ENCODE measurements at places on chromosomes 6 and 20.

- no peak for DNase-seq
These were observed 128.0 kb downstream of the DLL1 start for GRCh38 chr6:170162775-170163404.

- no peak for DNase-seq
These were observed 262.3 kb downstream of the CDH4 start for GRCh38 chr20:61514396-61514795.

- DNase-seq: peak; percentile 25
These were observed 33.2 kb upstream of the MYB start for GRCh38 chr6:135147637-135148592.

- no peak for DNase-seq
These were observed 144.9 kb downstream of the LPA start for GRCh38 chr6:160519133-160519532.

GRCh38 chr6:166587631-166588413 is 1.3 kb upstream of the RAMACL start:
- DNase-seq: no peak

DNA sequence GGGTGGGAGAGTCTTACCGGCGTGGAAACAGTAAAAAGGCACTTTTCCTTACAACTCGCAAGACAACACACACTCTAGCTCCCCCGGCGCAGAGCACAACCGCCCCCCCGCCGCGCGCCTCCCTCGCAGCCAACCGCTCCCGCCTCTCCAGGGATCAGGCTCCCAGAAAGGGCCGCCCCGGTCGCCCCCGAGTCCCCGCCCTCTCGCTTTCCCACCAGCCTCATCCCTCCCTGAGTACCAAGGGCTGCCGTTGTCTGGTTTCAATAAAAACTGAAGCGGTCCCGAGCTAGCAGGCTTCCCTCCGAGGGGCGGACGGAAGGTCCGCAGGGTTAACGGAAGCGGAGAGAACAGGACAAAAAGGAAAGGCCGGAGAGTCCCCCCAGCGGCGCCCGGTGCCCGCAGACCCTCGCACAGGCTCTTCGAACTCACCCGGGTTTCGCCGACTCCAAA is 804 bp downstream of the ELOVL5 start:
- DNase-seq: peak; percentile 81

DNA sequence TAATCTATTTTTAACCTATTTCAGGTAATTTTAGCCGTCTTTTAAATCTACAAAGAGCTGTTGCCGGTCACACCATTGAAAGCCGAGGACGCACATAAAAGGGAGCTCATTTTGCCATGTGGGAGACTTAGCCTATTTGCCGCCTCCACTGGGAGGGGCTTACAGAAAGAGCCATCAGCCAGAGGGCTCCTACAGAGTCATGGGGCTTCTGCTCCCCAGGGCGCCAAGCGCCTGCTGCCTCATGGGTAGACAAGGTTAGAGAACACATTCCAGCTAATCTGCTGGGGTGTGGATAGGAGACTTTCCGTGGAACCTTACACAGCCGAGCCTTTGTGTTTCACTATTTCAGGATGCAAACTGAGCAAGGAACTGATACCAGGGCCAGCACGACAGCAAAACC is 12.6 kb downstream of the PCMTD2 start:
- DNase-seq: no peak

- DNase-seq: peak; percentile 92
These were observed 2695.0 kb upstream of the DEFB115 start for GRCh38 chr20:28562510-28562898.

GRCh38 chr6:103215847-103216246 is 1643.9 kb downstream of the HACE1 start:
- DNase-seq: no peak

- peak; percentile 46 for DNase-seq
These were observed 200.1 kb downstream of the CLIC5 start for GRCh38 chr6:45815466-45816125.

DNA sequence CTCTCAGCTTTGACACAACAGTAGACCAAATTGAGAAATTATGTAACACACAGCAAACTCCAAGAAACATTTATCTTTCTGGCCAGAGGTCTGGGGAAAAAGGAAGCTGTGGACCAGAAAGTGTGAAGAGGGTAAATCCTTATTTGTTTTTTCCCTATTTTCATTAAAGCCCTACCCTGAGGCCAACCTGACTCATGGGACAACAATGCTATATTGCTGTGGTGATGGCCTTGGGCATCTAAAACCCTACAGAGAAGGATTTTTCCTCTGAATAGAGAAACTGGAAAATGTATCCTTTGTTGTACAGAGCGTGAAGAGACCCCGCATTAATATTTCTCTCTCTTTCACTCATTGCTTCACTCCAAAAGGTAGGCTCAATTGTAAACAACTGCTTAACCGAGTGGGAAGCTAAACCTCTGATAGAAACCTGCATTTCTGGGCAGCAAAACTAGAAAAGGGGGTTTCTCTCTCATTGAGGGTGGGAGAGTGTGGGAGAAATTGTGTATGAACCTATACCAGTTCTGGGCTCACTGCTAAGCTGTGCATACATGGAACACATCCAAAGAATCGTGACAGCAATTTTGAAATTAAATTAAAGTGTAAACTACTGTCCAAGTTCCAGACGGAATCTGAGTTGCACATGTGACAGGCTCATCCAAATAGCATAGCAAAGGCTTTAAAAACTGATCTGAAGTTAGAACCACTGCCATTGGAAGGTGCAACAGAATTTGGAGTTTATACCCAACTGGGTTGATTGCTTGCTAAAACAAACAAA is 175.5 kb downstream of the CLVS2 start:
- DNase-seq: no peak

DNA sequence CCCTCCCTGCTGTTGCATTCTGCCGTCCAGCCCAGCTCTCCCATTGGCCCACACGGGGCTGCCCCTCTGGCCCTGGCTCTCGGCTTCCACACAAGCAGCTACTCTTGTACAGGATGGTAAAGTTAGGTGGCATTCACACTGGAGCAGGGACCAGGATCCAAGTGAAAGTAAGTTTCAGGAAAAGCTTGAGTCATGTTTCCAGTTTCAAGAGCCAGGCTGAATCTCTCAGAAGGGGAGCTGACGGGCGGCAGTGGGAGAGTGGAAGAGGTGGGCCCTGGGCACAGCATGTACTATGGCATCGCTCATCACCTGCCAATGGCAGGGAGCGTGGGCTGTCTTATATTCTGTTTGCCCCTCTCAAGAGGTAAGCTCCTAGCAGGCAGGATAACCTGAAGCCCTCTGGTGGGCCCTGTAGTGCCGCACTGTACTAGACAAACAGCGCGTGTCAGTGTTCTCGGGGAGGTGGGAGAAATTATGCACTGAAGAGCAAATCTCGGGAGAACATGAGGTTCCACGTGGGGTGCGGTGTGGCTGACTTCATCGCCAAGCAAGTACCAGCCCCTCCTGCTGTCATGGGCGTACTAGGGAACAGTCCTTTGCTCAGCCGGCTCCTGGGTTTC is 241.5 kb downstream of the NRN1 start:
- DNase-seq: no peak

- no peak for DNase-seq
These were observed 19.3 kb downstream of the SLC13A3 start for GRCh38 chr20:46631874-46632446.

DNA sequence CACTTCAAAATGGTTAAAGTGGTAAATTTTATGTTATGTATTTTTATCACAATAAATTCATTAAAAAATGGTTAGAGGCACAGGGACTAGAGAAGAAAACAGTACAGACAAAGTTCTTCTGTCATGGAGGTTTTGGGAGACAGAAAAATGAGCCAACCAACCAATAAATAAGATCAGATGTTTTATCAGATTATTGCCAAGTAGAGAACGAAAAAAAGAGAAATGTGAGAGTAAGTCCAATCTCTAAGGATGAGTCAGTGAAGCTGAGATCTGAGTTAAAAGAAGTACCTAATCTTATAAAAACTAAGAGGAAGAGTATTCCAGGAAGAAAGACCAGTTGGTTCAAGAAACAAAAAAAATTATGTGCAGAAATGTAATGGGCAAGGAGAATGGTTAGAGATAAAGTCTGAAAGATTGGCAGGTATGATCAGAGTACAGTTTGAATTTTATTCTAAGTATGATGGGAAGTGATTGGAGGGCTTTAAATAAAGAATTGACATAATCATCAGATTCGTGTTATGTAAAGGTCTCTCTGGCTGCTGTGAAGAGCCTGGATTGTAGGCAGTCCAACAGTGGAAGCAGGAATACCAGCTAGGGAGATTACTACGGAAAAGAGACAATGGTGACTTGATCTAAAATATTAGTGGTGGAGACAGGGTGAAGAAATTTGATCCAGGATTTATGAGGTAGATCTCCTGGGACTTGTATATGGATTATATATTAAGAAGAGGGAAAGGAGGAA is 79.6 kb downstream of the RCAN2 start:
- DNase-seq: no peak

GRCh38 chr6:169263836-169264608 is 10.4 kb upstream of the THBS2 start:
- DNase-seq: peak; percentile 81

GRCh38 chr6:10425176-10425974 is 10.5 kb upstream of the TFAP2A start:
- DNase-seq: peak; percentile 45

- DNase-seq: no peak
These were observed 220.8 kb downstream of the QKI start for GRCh38 chr6:163635315-163635714.

GRCh38 chr6:73240730-73241129 is 15.4 kb upstream of the KHDC1L start:
- DNase-seq: no peak

- no peak for DNase-seq
These were observed 385.5 kb downstream of the DHX35 start for GRCh38 chr20:39347626-39348025.

- DNase-seq: no peak
These were observed 12.1 kb downstream of the DEF6 start for GRCh38 chr6:35309611-35310264.

- no peak for DNase-seq
These were observed 329.5 kb downstream of the TPBG start for GRCh38 chr6:82693094-82693493.

DNA sequence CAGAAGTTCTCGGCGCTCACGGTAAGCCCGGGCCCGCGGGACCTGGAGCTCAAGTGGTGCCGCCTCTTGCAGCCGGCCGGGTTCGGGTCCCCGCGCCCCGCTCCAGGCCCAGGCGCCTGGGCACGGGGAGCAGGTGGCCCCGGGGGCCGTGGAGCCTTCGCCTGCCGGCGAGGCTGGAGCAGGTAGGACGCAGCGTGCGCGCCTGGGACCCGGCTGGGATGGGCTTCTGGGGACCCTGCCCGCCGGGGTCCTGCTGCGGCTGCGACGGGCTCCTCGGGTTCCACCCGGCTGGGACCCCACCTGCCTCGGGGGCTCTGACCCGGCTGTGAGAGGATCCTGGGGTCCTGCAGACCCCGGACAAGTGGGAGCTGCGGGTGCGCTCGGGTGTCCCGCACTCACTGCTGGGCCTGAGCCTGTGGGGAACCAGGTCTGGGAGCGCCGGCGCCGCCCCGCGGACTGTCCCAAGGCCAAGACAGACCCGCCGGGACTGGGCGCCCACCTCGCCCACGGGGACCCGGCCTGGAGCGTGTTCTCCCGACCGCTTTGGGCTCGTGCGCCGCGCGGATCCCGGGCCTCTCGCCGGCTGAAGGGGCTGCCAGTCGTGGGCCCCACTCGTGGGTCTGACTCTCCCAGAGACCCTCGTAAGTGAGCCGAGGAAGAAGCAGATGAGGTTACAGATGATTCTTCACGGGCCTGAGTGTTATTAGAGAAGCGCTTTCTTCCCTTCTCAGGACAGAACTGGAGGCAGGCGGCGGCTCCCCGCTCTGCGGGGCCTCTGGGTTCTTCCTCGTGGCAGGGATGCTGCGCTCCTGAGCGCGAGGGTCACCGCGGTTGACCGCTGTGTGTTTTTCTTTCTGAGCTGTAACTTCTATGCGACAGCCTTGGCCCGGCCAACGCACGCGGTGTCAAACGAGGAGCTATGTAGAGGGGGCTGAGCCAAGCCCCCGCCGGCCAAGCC is 729 bp downstream of the SMOC2 start:
- no peak for DNase-seq

GRCh38 chr6:159117046-159117445 is 52.2 kb upstream of the FNDC1 start:
- DNase-seq: peak; percentile 78

GRCh38 chr6:7268362-7268761 is 44.6 kb downstream of the SSR1 start:
- DNase-seq: no peak

DNA sequence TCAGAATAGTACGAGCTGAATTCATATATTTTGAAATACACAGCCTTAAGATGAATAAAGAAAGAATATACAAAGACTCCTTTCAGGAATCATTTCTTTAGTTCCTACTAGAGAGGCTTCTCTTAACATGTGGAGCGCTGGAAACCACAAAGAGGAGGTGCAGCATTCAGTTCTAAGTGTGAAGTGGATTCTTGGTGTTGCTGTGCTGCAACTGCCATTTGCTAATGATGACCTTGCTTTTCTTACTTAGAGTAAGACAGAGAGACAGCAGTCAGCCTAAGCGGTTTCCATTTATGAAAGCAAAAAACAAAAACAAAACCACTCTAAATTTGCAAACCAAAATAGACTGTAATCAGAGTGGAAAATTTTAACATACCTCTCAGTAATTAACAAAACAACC is 629.0 kb downstream of the EPHA7 start:
- DNase-seq: no peak

- DNase-seq: peak; percentile 67
These were observed 641 bp downstream of the ARFGEF2 start for GRCh38 chr20:48921883-48922820.

GRCh38 chr6:14826456-14826855 is 419.4 kb upstream of the JARID2 start:
- no peak for DNase-seq

- DNase-seq: peak; percentile 46
These were observed 42.3 kb downstream of the TBPL1 start for GRCh38 chr6:133995296-133995695.

GRCh38 chr6:113994934-113995342 is 24.0 kb upstream of the HDAC2 start:
- DNase-seq: peak; percentile 94

DNA sequence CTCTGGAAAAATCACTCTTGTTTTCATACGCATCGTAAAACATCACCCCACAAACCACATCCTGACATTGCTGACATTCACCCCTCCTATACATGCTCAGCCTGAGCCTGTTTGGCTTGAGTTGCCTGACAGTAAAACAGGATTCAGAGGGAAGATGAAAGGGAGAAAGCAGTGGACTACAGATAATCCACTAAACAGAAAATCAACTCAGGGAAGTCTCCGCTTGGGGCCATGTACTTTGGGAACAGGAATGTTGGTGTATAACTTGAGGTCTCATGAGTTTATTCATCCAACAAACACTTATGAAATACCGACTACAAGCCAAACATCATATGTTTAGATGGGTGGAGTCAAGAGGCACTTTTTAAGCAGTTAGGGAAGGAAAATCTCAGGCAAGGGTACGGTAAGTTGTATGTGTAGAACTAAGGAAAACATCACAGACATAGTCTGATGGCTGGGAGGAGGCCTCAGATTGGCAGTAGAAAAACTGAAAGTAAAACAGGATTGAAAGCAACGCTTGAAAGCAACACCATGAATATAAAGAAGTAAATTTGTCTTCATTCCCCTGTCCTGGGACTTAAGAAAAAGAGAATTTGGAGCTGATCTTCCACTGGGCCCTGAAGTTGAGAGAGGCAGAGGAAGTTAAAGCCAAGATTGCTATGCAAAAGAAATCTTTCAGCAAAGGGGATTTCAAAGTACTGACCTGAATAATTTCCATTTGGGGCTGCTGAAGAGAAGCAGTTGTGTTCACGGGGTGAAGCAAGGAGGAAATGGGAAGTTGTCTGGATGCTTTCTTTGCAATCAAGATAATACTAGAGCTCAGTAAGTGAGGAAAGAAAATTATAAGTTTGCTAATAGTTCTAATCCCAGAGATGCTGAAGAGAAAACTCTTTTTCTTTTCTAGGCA is 28.8 kb downstream of the PDE7B start:
- DNase-seq: peak; percentile 88
